ENCODE measurements at places on chromosomes 5 and 9.

DNA sequence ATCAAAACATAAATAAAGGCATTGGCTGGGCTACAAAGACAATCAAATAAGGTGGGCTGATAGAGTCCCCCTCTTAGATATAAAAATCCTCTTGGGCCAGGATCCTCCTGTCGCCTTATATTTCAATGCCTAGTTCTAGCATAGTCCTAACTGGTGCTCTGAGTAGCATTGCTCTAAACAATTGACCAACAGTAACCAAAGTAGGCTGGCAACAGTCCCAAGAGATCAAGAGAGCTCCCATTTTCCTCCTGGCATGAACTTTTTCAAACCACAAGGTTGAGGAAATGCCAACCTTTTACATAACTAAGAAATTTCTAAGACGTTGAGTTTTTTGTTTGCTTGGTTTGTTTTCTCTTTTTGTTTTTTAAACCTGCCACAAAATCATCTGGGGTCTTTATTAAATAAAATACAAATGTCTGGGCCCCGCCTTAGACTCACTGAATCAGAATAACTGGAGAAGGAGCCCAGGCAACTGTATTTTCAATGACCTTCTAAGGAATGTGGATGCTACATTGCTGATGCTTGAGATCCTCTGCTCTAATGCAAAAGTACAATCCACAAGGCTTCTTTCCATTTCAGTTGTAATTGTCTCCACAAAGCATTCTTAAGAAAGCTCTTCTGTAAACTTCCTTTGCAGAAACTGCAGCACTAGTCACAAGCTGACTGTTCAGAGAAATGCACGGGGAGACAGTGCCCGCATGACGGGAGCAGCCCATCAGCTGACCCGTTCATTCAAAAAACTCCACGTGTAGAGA is 2.9 kb downstream of the SLC45A2 start:
- DNase-seq, result no peak

- DNase-seq, result no peak
Observed at GRCh38 chr5:149728303-149728702, 1.8 kb upstream of the PPARGC1B start.

DNA sequence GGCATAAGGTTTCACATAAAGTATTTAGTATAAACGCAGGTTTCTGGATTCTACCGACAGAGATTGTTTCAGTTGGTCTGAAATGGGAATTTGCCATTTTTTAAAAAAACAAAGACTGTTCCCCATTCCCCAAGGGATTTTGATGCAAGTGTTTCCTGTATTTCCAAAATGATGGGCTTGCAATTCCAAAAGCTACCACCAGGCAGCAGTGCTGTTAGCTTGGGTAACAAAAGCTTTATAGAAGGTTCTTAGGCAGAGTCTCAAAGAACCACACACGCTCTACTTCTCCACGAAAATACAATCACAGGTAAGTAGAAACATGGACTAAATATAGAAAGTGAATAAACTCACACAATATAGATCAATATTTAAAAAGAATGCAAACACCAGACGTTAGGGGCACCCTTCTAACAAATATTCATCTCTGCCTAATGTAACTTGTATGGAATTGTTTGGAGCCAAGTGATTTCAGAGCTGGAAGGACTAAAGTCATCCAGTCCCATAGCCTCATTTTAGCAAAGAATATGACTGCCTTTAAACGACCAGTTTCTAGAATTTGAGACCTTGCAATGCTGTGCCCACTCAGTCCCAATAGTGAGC is 154.3 kb downstream of the SPOCK1 start:
- peak; percentile 10 for DNase-seq

DNA sequence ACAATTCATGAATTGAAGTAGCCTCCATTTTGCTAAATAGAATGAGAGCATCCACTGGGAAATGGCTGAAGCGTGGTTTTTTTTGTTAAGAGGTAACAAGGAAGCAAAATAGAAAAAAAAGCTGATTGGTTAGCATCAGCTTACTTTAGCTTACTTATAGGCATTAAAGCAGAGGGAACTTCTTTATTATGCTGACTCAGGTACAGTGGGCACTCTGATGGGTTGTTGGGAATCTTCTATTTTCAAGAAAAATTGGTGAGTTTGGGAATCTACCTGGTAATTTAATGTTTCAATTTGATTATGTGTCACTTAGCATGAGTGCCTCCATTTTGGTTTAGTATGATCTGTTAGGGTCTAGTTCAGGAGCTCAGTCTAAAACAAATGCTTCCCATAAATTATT is 289.6 kb downstream of the ANXA1 start:
- DNase-seq, result no peak

DNA sequence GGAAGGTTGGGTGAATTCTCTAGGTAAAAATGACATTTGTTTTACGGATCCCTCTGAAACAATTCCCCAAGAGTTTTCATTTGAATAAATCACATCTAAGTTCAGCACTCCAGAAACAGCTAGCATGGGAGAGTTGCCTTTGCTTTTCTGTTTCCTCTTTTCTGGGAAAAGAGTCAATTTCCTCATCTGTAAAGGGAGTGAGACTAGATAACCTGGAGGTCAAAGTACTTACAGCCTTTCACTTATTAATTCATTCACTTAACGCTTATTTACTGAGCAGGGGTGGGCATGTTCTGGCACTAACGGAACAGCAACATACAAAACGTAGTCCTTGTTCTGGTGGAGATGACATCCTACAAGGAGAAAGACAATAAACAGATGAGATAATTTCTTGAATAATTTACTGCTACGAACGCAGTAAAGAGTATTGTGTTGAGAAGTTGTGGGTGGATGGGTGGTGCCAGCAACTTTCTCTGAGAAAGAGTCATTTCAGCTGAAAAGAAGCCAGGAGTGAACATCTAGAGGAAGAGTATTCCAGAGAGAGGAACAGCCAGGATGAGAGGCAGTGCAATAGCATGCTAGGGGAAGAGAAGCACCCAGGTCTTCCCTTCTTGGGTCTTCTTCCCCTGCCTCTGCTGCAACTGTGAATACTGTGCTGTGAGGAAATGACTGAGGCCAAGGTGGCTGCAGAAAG is 335.6 kb downstream of the ZSWIM6 start:
- DNase-seq, result no peak

DNA sequence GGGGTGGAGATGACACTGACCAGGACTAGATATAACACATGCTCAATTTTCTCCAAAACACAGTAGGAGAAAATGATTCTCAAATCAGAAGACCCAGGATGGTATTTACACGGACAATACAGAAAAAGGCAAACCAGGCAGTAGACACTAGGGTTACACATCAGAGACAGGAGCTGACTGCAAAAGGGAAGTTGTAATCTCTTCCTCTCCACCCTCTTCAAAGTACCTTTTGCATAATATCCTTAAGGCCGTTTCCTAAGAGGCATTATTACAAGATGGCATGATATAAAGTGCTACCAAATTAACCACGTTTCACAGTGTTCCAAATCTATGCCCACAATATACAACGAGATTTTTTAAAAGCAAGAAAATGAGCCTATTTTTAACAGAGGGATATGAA is 39.2 kb downstream of the YIPF5 start:
- no peak for DNase-seq

- DNase-seq, result no peak
Observed at GRCh38 chr5:144205141-144205551, 34.5 kb downstream of the KCTD16 start.

DNA sequence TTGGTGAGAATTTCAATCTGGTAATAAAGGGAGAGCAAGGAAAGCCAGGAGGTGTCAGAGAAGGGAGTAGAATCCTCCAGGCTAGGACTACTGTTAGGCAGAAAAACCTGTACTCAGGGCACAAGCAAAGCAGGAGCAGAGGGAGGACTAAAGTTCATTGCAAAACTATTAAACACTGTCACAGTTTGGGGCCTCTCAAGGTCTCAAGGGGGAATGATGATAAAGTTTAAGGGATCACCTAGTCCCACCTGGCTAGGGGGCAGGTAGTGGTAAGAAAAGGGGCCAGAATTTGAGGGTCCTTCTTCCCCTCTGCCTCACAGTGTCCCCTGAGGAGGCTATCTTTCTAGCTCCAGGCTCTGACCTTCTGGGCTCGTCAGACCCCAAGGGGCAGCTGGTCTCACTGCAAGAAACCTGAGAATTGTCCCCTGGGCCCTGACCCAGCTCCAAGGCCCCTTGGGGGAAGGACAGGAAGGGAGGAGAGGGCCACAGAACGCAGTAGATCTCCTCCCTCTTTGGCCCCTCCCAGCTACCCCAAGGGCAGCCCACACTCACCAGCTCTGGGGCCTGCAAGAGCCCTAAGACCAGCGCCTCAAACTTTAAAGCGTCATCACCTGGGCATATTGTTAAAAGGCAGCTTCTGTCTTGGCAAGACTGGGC is 974 bp downstream of the CCDC69 start:
- no peak for DNase-seq

DNA sequence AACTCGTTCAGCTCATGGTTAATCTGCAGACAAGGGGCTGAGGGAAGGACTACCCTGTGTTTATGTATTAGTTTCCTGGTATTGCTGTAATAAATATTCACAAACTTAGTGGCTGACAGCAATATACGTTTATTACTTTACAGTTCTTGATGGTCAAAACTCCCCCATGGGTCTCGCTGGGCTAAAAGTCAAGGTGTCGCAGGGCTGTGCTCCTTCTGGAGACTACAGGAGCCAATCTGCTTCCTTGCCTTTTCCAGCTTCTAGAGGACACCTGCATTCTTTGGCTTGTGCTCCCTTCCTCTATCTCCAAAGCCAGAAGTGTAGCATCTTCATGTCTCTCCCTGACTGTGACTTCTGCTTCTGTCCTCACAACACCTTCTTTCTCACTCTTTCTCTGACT is 653.8 kb upstream of the RIOK2 start:
- no peak for DNase-seq

DNA sequence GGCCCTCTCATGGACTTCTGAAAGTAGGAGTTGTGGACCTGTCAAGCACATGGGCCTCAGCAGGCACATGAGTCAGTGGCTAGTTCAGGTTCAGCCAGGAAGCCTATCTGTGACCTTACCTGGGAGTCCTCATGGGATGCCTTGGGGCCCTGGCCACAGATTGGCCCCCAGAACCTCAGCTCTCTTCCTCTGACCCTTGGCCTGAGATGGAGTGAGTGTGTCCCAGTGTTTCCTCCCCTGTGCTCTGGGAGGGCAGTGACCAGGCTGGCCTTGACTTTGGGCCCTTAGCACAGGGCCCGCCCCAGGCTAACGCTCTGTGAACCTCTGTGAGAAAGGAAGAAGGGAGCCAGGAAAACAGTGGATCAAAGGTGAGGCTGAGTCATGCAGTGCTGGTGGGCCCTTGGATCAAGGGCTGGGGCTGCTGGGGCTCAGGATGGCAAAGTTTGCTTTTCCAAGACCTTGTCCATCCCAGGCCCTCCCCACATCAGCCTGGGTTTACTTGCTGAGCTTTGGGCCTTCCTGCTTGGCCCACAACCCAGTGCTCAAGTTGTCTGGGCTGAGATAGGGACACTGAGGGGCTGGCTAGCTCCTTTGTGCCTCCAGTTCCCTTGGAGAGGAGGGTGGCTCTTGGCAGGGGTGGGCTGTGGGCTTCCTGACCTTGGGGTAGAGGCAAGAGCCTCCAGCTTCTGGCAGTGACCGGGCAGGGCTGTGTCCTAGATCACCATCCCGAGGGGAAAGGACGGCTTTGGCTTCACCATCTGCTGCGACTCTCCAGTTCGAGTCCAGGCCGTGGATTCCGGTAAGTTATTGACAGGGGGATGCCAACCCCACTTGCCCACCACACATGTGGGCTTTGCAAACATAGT is 41.4 kb downstream of the RGS3 start:
- DNase-seq, result peak; percentile 54

DNA sequence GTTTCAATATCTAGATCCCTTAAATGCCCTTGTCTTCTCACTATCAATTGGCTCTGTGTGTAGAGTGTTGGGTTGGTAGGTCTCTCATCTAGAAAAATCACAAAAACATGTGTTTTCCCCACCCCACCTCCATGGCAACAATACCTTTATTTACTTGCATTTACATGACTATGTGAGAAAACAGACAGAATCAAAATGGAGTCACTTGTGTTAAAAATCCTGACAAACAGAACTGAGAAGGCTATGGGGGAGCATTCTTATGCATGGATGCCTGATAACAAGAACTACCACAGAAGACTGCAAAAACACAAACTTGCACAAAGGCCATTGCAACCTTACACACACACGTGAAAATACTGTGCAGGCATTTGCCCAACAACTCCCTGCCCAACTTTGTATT is 1352.9 kb upstream of the CDH9 start:
- no peak for DNase-seq

- no peak for DNase-seq
Observed at GRCh38 chr9:98831696-98832095, 24.2 kb downstream of the GALNT12 start.

DNA sequence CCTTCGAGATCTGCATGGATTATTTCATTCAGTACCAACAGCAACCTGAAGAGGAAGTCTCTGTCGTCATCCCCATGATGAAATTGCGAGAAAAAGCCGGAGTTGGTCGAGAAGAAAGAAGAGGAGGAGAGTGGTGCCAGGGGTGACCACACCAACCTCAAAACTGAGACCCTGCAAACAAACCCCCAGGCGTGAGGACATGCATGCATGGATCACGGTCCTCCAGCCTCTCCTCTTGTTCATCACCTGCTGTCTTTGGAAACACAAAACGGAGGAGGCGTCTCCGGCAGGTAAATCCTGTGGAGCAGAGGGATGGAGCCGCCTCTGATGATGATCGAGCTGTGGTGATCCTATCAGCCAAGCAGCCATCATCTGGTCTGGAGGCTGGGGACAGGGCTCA is 114.4 kb upstream of the IRX2 start:
- no peak for DNase-seq

GRCh38 chr5:92064993-92065392 is 681.9 kb upstream of the ARRDC3 start:
- no peak for DNase-seq

DNA sequence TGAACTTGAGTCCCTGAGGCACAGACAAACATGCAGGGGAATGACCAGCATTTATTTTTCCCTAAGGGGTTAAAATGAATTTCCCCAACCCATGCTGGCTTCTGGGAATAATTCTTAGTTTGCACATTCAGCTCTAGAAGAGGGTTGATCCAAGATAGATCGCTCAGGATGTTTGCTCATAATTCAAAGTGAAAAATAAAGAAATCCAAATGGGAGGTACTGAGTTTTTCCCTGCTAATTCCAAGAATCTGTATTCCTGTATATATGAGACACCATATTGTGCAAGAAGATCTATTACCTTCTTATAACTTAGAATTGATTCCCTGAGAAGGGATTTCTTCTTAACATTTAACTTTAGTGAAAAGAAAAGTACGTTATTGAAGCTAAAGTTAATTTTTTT is 96.2 kb downstream of the VCAN start:
- DNase-seq, result no peak

DNA sequence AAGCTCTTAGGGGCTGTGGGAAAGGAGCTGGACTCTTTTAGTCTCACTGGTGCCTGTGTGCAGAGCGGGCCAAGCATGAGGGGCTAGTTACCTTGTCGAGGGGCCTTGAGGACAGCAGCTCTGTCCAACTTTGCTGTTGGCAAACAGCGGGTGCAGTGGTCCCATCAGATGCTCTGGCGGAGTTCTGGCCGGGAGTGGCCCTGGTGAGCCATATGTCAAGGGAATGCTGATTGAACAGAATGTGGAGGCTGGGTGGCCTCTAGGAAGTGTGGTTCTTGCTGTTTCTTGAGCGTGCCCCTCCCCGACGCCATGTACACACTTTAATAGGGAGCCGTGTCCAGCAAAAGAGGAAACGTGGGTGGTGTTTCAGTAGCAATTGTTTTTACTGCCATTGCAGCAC is 3.6 kb upstream of the ADAMTS2 start:
- no peak for DNase-seq

GRCh38 chr5:145979270-145980223 is 43.2 kb downstream of the SH3RF2 start:
- DNase-seq, result no peak

GRCh38 chr9:72909428-72909827 is 43.4 kb downstream of the ALDH1A1 start:
- DNase-seq, result peak; percentile 33

GRCh38 chr9:125758986-125759763 is 12.0 kb downstream of the PBX3 start:
- peak; percentile 26 for DNase-seq
